Body of pancreas (tissue), 4 donors: ENCODE measurements at places on chromosomes 3 and 15.

DNA sequence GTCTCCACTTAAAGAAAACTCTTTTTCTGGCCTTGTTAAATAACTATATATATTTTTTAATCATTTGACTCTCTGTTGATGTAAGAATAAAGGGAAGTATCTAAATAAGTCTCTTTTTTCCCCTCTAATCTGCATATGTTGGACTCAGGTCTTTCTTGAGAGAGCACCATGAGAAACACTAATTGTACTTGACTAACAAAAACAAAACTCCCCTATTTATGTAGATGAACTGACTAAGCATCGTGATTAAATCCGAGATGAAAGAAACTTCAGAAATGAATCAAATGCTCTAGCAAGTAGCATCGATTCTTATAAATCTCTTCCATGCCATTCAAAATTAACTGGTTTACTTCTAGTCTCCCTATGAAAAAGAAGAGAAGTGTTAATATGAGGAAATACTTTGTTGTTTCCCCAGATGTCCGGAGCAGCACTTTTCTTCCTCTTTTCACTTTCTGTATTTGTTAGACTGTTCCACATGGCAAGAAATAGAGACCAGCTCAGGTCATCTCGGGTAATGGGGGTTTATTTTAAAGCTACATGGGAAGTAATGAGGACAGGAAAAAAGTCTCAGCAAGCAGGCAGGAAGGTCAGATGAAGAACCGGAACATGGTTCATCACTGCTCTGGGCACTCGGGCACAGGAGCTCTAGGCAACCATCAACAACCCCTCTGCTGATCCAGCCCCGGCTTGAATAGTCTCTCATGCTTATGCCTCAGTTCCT is 288.3 kb downstream of the CNTN6 start:
- no peak for DNase-seq

- DNase-seq = no peak
These were observed 801 bp upstream of the CDAN1 start for GRCh38 chr15:42737529-42738328.

- DNase-seq = no peak
These were observed 56.2 kb downstream of the EIF3J start for GRCh38 chr15:44593042-44593736.

- DNase-seq = no peak
These were observed 13.5 kb downstream of the HIGD1A start for GRCh38 chr3:42790714-42791229.

- no peak for DNase-seq
These were observed 185.2 kb downstream of the CPNE4 start for GRCh38 chr3:131849616-131850015.

DNA sequence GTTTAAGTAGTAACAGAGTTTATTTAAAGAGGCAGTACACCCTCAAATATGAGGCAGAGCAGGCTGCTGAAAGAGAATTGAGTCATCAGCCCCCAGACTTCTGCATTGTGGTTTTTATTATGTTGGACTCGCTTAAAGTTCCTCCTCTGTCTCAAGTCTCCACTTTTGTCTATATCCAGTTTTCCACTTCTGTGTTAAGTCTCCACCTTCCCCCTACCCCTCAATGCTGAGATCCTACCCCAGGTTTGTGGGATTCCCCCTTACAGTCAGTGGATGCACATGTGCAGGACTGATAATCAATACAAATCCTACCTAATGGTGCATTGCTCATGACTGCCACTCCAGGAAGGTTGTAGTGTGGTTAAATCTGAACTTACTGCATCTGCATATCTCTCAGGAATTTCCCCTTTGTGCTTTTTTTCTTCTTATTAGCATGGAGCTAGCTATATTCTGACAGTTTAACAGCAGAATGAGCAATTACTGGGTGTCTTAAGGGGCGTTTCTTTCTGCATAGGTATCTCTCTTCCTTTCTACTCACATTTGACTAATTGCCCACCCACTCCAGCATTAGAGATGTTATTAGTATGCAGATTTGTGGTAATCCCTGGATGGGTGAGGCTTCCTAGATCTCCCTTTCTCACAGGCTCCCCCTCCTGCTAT is 11.9 kb upstream of the CD200R1L start:
- DNase-seq = peak; percentile 27

DNA sequence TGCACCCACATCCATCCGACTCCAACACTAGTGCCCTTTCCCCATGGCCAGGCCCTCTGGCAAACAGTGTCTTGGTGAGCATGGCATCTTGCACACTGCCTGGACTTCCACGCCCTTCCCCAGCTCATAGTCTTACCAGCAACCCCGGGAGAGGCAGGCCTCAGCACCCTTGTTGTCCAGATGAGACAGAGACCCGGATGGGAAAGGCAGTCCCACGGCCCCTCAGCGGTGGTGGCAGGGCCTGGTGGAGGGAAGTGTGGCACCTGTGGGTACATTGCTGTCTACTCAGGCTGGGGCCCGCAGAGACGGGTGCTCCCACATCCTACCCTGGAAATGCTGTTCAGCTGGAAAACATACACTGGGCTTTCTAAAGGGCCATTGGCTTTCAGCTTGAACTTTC is 28.4 kb downstream of the HDAC11 start:
- DNase-seq = no peak

GRCh38 chr3:151278230-151278629 is at the start of gene P2RY14:
Gene P2RY14, minus strand, starts transcription at chr3:151278542. Its CDS starts 64,226 bp downstream, at chr3:151214316.
- no peak for DNase-seq

DNA sequence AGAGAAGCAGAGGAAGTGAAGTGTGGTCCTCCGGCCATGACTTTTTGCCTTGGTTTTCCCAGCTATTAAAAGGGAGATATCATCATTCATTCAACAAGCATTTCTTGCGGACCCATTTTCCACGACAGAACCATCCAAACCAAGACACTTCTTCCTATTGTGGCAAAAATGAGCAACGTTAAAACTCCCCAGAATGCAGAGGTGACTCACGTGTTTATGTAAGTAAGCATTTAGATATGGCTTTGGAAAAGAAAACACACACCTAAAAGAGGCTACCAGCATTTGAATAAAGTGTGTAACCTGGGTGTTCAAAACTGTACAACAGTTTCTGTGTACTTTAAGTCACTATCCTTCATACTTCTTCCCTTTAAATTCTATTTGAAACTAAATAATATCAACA is 181.3 kb downstream of the RORA start:
- DNase-seq = no peak

- DNase-seq = peak; percentile 25
These were observed 3.6 kb downstream of the CTNNB1 start for GRCh38 chr3:41202834-41203345.

GRCh38 chr3:25214034-25214433 is 214.0 kb upstream of the RARB start:
- no peak for DNase-seq

GRCh38 chr15:66891776-66892175 is 173.6 kb upstream of the SMAD3 start:
- no peak for DNase-seq

DNA sequence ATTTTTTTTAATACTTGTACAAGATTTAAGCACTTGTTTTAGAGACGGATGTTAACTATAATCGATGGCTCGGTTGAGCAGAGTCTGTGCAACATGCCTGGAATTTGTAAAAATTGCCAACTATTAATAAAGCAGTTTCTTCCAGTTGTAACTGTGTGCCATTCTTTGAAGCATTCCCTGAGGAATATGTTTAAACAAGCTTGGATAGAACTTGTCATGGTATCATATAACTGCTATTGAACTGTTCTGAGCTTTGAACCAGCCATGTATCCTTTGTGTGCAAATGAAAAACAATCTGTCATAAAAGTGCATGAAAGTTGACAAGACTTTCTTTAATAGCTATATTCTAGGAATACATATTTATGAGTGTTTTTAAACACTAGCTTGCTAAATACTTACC is 45.8 kb upstream of the UBE2E2 start:
- no peak for DNase-seq

DNA sequence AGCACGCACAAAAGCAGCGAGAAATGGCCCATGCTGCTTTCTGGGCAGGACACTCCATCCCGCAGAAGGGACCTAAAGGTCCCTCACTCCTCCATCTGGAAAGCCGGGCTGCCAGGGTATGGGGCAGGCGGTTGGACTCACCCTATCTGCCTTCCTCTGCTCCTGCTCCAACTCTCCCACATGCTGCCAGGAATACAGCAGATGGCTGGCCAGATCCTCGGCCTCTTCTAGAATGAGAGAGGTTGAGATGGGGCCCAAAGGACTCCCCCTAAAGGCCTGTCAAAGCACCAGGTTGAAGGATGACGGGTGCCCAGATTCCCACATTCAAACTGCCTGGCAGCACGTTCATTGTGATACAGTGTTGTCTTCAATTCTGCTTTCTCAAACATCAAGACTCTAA is 85.1 kb upstream of the C2CD4B start:
- DNase-seq = no peak

- no peak for DNase-seq
These were observed 8.2 kb upstream of the TMEM158 start for GRCh38 chr3:45234250-45234649.

GRCh38 chr15:28049581-28049980 is 49.5 kb downstream of the OCA2 start:
- no peak for DNase-seq

DNA sequence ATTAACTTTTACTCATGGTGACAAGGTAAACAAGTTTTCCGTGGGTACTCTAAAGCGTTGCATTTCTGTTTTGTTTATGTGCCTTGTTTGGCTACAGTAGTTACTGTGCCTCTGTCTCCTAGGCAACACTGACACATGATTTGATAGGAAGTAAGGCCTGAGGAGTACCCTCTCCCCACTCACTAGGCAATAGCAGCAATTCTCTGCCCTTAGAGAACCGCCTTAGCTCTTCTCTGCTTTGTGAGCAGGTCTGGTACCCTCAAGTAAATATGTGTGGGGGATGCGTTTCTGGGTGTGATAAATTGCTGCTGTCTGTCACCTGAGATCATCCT is at the start of gene IL5RA:
TSS of gene IL5RA (minus strand) at position 76 of the 332 bp plus-strand sequence. CDS start 5,390 bp downstream, outside the sequence.
- DNase-seq = no peak

- DNase-seq = no peak
These were observed 35.8 kb upstream of the SLC6A11 start for GRCh38 chr3:10780243-10780642.

DNA sequence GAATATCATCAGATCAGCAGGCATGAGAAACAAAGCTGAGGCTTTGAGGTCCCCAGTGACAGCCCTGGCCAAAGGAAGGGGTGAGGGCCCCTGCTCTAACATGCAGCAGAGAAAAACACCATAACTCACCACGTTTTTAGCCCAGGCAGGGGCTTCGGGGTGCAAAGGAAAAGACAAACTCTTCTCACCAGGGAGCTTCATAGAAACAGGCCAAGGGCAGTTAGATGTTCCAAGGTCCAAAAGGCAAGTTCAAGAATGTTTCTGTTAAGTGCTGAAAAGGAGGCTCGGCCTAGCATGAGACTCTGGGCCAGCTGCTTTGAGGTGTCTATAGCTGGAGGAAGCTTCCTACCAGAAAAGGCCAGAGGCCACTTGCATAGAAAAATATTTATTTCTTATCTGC is 608.4 kb upstream of the CFAP20DC start:
- DNase-seq = no peak

- no peak for DNase-seq
These were observed 143.2 kb upstream of the TLE3 start for GRCh38 chr15:70240820-70241430.

- no peak for DNase-seq
These were observed 61.6 kb downstream of the IGSF11 start for GRCh38 chr3:118973050-118973449.

DNA sequence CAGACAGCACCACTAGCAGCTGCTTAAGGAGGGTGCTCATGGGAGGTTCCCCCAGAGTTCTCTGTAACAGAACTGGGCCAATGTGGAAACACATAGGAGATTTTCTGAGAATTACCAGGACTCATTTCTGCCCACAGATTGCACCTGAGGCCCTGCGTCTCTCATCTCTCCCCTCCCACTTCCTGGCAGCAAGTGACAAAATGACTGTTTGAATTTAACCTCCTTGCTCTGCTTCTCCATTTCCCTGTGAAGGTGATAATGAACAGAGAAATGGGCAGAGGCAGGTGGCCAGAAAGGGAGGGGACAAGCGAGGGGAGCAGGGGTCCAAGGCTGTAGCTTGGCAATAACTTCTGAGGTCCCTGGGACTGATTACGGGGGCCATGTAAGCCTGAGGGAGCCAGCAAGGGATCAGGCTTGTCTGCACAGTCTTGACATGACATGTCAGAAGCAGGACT is 8.0 kb downstream of the EPHB1 start:
- DNase-seq = no peak

DNA sequence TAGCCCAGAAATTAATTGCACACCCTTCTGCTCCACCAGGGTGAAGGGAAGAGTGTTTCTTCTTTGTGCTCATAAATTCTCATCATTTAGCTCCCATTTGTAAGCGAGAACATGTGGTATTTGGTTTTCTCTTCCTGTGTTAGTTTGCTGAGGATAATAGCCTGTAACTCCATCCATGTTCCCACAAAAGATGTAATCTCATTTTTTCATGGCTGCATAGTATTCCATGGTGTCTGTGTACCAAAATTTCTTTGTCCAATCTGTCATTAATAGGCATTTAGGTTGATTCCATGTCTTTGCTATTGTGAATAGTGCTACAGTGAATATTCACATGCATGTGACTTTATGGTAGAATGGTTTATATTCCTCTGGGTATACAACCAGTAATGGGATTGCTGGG is 86.8 kb downstream of the DTWD1 start:
- no peak for DNase-seq
